ENCODE measurements at places on chromosomes 4 and X.

GRCh38 chrX:29233592-29234183 lies 646.4 kb downstream of the IL1RAPL1 start:
- DNase-seq = no peak

GRCh38 chrX:135295944-135296305 lies 13.4 kb upstream of the ETDC start:
- DNase-seq = no peak

DNA sequence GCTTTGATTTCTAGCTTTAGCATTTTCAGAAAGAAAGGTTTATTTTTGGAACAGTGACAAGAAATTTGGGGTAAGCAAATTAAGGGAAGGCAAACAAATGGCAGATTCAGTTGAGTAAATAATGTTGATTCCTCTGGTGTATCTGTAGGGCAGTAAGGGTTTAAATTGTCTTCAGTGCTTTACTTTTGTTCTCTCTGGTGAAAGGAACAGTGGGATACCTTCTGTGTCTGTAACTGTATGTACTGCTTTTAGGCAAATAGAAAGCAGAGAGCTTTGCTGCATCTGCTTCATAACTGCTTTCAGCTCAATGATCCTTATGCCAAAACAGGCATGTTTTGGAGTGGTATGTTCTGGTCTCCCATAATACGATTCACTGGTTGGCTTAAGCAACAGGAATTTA lies 932.1 kb upstream of the SLIT2 start:
- DNase-seq = no peak

- DNase-seq = no peak
Observed at GRCh38 chr4:175614890-175615289, 197.2 kb downstream of the GPM6A start.

DNA sequence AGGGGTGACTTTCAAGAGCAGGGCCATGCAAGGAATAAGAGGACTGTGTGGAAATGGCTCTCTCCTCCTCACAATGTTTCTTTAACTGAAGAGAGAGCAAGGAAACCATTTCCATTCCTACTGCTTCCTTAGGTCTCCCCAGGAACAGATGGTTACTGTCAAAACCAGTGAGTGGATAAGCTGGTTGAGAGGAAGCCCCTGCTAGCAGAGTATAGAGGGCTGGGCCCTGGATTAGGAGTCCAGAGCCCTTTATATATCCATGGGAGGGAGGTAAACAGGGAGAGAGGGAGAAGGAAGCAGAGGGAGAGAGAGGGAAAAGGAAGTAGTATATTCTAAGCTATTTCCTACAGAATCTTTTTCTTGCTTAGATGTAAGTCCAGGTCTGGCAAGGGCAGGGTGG lies 43.8 kb upstream of the LAS1L start:
- no peak for DNase-seq

- DNase-seq = no peak
Observed at GRCh38 chr4:164768516-164768915, 14.6 kb downstream of the SMIM31 start.
